Articular chondrocyte of knee joint (primary cell): ENCODE measurements at places on chromosomes 11 and 22. TPM values are rescaled to one million over a fixed set of nuclear protein-coding genes. Genes with fewer than 3 reads are reported as not detected.

KCNK4 gene
- 0.11 TPM in 1 of 2 replicates, not detected in the other for total RNA-seq

SLC37A2 gene
- 0.22 and 0.52 TPM in 2 replicates for total RNA-seq

RBMXL2 gene
- not detected in 2 replicates for total RNA-seq

CCDC34 gene
- total RNA-seq: 3.8 and 7.0 TPM in 2 replicates

GGTLC2 gene
- not detected in 2 replicates for total RNA-seq

TRIM49 gene
- not detected in 2 replicates for total RNA-seq

SUSD2 gene
- total RNA-seq: 8.9 and 18.2 TPM in 2 replicates

TTC36 gene
- total RNA-seq: 0.43 TPM in 1 of 2 replicates, not detected in the other

NKAPD1 gene
- total RNA-seq: 34.9 and 40.3 TPM in 2 replicates

PANX2 gene
- total RNA-seq: 0.11 and 0.26 TPM in 2 replicates

CCDC15 gene
- total RNA-seq: 2.2 and 3.4 TPM in 2 replicates

OR8G1 gene
- total RNA-seq: 0.43 TPM in 1 of 2 replicates, not detected in the other
